ENCODE measurements at places on chromosomes 16 and 17.
A peak's percentile ranks its signal among the peaks of the same experiment; 100 is the strongest.

- peak; percentile 44 for DNase-seq
Measured at GRCh38 chr17:63840591-63841349, 1.7 kb downstream of the SMARCD2 start.

GRCh38 chr17:57987581-57988300 lies at the start of gene VEZF1:
Gene VEZF1 (minus strand): TSS chr17:57988254. CDS start chr17:57988111, 143 bp downstream.
- peak; percentile 61 for DNase-seq

- no peak for DNase-seq
Measured at GRCh38 chr16:88289968-88290401, 92.8 kb upstream of the ZNF469 start.

GRCh38 chr16:29116980-29117379 lies 132.1 kb downstream of the LAT start:
- no peak for DNase-seq

DNA sequence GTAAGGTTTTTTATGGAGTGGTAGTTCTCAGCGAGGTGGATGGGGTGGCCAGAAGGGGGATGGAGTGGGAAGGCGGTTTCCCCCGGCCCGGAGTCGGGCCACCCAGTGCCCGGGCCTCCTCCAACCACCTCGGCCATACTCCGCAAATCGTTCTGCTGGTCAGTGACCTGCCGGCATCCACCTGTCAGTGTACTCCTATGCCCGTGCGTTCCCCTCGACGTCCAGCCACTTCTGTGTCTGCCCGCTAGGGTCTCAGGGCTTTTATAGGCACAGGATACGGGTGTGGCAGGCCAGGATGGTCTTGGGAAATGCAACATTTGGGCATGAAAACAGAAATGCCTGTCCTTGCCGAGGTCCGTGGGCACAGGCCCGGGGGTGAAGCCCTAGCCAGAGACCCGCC lies 19.3 kb upstream of the ASGR2 start:
- DNase-seq: no peak

GRCh38 chr16:69669577-69669976 lies 56.8 kb downstream of the NQO1 start:
- no peak for DNase-seq

GRCh38 chr16:25563700-25564099 lies 128.1 kb upstream of the HS3ST4 start:
- DNase-seq: no peak

DNA sequence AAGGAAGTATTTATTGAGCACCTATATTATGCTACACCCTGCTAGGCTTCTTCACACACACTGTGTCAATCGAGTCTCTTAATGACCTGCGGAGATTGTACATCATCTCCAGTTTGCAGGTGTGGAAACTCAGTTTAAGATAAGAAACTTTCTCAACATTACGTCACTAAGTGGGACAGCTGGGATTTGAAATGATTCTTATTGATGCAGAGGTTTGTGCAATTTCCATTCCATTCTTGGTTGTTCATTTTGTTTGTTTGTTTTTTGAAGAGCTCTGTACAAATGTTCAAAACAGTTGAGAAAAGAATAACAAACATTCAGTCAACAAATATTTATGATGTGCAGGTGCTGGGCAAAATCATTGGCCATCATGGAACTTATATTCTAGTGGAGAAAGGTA lies 84.8 kb downstream of the MAP2K6 start:
- no peak for DNase-seq

- DNase-seq: no peak
Measured at GRCh38 chr17:78132084-78132676, 1.6 kb downstream of the TMC8 start.

DNA sequence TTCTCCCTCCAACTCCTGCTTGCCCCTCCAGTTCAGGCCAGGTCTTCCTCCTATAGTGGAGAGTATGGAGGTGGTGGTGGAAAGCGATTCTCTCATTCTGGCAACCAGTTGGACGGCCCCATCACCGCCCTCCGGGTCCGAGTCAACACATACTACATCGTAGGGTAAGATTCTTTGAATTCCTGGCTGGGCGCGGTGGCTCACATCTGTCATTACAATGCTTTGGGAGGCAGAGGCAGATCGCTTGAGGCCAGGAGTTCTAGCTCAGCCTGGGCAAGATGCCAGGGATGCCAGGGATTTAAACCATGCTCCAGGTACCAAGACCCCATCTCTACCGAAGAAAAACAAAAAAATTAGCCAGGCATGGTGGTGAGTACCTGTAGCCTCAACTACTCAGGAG lies 1.4 kb downstream of the ZG16 start:
- DNase-seq: no peak

DNA sequence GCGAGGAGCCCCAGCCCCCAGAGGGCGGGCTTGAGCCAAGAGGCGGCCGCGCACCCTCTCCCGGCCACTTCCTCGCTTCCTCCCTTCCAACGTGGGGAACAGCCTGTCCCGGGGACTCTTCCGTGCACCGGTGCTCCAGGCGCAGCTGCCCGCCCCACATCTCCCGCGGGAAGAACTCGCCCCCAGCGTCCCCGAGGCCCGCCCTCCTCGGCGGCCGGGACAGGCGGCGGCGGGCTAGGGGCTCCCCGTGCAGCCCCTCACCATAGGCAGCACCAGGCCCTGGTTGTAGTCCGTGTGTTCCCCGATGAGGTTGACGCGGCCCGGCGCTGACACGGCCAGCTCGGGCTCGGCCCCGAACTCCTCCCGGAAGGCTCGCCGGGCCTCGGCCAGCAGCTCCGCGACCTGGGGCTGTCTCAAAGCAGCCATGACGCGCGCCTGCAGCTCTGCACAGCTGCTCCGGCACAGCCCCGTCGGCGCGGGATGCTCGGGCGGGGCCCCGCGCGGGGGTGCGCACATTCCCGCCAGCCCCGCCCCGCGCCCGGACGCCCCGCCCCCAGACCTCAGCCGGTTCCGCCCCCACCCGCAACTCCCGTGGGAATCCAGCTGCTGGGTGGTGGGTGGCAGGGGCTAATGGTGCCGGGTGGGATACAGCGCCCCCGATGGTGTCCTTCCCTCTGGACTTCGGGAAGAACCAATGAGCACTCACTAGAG lies at the start of gene GALK1:
GALK1 (minus strand) TSS at position 482 of the 711 bp plus-strand sequence; CDS start at position 426, 56 bp downstream.
- DNase-seq: peak; percentile 58

GRCh38 chr17:56786989-56787482 lies 46.7 kb downstream of the C17orf67 start:
- DNase-seq: no peak

DNA sequence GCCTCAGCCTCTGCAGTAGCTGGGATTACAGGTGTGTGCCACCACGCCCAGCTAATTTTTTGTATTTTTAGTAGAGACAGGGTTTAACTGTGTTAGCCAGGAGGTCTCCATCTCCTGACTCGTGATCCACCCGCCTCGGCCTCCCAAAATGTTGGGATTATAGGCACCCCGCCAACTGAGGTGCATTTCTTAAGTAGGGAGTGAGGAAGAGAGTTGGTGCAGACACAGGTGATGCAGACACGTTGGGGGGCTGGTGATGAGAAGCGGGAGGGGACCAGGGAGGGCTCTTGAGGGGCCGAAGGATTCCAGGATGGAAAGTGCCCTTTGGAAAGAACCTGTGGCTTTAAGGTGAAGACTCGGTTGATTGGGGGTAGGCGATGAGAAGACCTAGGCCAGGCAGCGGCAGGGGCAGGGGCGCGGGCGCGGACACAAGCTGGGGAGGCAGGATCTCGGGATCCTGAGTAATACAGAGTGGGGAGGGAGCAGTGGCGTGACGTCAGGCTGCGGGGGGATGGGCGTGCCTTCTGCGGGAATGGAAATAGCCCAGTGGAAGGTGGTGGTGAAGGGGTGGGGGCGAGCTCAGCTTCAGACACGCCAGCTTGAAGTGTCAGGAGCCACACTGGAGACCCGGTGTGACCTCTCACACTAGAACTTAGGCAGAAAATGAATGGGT lies 2.5 kb upstream of the ATP6V0C start:
- DNase-seq: peak; percentile 72

DNA sequence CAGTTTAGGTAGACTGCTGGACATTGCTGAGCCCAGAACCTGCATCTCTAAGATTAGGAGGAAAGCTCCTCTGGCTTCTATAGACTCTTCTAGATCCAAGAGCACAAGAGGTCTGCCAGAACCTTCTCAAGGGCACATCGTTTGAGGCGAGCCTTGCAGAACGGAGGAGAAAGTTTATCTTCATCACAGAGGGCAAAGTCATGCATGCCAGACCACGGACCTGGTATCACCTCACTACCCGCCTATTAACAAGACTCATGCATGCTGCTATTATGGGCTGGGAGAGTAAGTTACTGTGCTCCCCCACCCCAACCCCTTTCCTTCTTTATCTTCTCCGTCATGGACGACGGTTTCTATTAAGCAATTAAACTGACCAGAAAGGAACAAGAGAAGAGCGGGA lies 23.3 kb downstream of the MYH11 start:
- no peak for DNase-seq

GRCh38 chr16:18832006-18832405 lies 30.7 kb upstream of the ARL6IP1 start:
- DNase-seq: no peak

DNA sequence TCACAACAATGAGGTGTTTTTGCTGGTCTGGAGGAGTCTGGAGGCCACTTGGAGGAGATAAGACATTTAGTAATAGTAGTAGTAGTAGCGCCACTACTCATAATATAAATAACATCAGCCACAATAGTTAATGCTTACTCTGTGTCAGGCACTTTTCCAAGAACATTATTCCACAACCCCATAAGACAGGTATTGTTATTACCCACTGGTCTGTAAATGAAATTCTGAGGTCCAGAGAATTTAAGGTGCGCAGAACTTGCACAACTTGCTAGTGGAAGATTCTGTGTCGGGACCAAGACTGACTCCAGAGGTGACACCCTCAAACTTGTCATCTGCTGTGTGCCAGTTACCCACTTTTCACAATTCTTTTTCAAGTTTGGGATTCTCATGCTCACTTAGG lies 106.5 kb downstream of the MRM1 start:
- DNase-seq: no peak

GRCh38 chr17:16875662-16876061 lies 96.3 kb downstream of the TNFRSF13B start:
- no peak for DNase-seq

GRCh38 chr17:73560661-73561060 lies 83.6 kb downstream of the SDK2 start:
- no peak for DNase-seq

GRCh38 chr17:40699371-40699770 lies 4.2 kb downstream of the KRT24 start:
- peak; percentile 57 for DNase-seq

GRCh38 chr16:61945511-61945910 lies 90.7 kb downstream of the CDH8 start:
- DNase-seq: no peak

DNA sequence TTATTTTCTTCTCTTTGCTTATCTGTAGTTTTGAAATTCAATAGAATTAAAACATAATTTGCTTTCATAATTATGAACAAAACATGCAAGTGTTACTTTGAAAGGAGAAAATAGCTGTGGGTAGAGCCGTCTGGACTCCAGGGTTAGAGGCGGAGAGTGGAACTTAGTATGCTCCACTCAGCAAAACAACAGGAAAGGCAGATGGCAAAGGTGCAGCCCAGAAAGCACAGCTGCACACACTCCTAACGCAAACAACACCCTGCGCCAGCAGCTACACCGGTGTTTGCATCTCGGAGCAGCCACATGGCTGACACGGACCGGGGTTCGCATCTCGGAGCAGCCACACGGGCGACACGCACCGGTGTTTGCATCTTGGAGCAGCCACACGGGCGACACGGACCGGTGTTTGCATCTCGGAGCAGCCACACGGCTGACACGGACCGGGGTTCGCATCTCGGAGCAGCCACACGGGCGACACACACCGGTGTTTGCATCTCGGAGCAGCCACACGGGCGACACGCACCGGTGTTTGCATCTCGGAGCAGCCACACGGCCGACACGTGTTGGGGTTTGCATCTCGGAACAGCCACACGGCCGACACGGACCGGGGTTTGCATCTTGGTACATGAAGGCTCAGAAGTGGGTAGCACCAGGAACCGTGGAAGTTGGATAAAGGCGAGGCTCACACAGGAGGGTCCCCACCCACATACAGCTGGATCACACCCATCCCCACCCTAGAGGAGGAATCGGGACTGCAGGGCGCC lies 12.2 kb upstream of the CAPN15 start:
- DNase-seq: no peak

DNA sequence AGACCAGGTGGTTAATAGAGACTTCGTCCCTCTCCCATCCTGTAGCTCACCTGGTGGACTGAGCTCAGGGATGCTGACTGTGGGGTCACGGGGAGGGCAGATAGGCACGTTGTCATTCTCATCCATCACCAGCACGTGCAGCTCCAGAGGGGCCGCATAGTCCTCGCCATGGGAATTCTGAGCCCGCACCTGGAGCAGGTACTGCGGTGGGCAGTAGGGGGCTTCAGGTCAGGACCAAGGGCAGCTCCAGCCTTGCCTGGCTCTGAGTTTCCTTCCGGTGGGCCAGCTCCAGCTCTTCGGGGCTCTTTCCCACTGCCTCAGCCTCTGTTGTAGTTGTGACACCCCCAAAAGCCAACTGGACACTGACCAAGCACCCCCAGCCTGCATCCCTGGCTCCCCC lies 5.6 kb downstream of the CDH16 start:
- no peak for DNase-seq

- no peak for DNase-seq
Measured at GRCh38 chr17:6456914-6457687, 12.8 kb downstream of the PIMREG start.

DNA sequence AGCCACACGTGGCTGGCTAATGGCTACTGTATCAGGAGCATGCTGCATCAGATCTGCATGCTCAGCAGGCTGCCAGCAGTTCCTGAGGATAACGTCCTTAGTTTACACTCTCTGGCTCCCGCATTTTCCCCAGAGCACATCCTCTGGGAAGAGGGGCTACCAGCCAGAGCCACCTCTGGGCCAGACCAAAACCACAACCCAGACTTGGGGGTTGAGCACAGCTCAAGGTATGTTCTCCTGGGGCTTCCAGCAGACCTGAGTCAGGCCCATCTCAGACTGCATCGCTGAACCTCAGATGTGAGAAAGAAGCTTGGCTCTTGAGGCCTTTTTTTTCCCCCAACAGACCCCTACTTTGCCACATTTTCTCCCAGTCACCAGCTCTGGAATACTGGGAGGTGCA lies 23.7 kb upstream of the WSCD1 start:
- no peak for DNase-seq

DNA sequence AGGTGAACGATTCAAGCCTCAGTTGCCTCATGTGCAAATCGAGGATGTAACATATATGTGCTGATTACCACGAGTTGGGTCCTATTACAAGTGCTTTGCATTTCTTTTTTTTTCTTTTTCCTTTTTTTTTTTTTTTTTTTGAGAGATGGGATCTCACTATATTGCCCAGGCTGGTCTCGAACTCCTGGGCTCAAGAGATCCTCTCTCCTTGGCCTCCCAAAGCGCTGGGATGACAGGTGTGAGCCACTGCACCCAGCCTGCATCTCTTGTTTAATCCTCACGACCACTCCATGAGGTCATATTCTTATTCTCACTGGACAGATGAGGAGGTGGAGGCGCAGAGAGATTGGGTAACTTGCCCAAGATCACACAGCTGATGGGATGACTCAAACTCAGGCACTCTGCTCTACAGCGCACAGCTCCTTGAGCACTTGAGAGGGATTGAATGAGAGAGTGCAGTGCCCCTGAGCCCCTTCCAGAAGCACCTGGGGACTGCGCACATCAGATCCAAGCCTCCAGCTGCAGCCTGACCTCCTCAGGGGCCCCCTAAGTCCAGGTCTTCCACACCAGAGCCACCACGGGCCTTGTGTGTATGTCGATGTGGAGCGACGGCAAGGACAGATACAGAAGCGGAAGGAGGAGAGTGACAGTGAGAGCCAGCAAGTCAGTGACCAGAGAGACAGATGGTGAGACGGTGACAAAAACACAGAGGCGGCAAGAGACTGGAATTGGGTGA lies 4.9 kb downstream of the STX1B start:
- DNase-seq: no peak

- no peak for DNase-seq
Measured at GRCh38 chr17:75552425-75553294, 27.2 kb downstream of the LLGL2 start.

Measured in G401 (cell line).